Activated T-helper 1 cell treated with anti-CD3 and anti-CD28 coated beads, Interleukin-2, amount 50 U/mL, for 16 hours (primary cell): ENCODE measurements at places on chromosomes 1 and 21.

DNA sequence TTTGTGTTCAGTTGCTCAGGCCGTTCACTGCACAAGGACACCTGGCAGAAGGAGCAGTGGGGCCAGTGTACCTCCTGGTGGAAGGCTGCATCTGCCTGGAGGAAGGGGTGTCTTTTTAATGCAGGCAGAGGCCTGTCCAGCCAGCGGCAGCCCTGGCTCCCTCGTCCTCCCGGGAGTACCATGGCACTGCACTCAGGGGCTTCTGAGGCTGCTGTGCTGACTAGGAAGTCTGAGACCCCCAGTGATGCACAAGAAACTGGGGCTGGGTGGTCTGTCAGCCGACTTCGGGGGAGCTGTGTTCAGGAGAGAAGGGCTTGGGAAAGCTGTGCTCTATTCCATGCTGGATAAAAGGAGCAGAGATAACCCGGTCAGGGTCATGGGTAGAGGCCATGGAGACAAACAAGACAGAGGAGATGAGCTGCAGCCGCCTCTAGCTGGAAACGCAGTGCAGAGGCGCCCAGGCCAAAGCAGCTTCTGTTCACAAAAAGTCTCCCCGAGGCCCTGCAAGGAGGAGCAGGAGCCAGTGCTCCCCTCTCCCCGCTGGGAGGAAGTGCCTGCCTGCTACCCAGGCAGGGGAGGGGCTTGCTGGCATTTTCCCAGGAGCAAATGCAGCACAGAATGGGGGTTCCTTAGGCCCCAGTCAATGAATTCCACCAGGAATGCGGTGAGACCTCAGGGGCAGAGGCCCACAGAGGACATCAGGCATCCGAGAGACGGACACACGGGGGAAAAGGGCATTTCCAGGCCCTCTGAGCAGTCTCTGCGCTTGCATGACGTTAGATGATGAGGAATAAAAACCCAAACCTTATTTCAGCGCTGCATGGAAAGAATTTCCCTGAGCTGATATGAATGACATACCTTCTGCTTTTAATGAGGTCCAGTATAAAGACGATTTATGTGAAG, 17.2 kb upstream of the C2CD2 start:
- DNase-seq, result no peak

GRCh38 chr1:70204139-70204538, 1.2 kb downstream of the LRRC40 start:
- no peak for DNase-seq

GRCh38 chr1:184143449-184143848, 91.9 kb downstream of the TSEN15 start:
- DNase-seq, result no peak

- DNase-seq, result no peak
Observed at GRCh38 chr21:16571594-16571993, 841.8 kb downstream of the USP25 start.

DNA sequence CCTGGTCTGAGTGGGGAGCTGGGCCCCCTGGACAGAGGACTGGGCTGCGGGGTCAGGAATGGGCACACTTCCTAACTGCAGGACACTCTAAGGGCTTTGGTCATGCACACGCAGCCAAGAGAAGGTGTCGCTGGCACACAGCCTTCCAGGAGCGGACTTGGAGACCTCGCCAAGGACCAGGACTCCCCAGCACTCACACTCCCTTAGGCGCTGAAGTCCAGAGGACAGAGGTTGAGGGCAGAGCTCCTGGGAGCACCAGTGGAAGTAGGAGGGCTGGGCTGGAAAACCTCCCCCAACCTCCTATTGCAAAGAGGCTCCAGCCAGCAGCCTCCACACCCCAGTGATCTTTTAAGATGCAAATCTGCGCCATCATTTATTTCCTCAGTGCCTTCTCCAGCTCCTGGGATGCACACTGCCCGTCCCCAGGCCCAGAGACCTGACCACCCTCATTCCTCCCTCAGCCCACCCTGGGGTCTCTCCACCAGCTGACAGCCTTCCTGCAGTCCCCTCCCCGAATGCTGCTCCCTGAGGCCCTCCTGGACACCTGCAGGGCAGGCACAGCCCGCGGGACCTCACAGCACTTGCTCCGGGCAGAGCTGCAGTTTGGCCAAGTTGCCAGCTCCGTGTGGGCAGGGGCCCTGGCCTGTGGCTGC, 3.0 kb downstream of the TSPEAR start:
- DNase-seq, result no peak

DNA sequence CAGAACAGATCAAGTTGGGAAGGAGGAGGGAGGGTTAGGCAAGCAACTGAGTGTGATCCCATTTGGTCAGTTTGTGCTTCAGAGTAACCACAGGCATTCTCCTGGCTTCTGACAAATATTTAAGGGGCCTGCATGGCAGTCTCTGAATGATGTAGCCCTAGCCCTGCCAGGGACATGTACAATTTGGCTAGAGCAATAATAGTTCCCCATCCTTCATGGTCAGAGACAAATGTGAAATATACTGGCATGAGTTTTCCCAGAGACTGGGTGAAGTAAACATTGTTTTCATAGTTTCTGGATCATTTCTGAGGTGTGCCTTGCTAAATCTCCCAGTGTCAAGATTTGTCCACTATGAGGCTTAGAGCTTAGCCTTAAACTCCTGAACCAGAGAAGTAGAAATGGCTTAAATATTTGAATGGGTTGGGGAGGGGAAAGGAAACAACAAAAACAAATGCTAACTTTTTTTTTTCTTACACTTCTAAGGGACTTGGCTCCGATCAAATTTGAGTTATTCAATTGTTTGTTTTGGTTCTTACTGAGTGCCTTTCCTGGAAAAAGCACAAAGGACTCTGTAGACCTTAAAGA, 42.0 kb upstream of the UBE2U start:
- DNase-seq, result no peak

GRCh38 chr1:182056601-182057366, 4.7 kb downstream of the ZNF648 start:
- no peak for DNase-seq

GRCh38 chr1:185349556-185349955, 32.5 kb upstream of the IVNS1ABP start:
- DNase-seq, result no peak

DNA sequence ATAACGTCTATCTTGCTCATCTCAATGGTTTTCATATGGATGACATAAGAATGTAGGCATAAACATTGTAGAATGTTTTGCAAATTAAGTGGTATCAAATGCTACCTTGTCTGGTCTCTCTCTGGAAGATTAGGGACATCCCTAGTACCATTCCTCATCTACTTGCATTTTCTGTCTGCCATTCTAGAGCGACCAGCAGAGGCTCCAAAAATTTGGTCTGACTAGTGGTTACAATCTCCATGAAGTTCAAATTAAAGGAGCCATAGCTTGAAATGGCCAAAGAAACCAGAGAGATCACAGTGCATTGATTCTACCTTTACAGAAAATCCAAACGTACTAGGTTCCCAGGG, 1.1 kb downstream of the CD84 start:
- no peak for DNase-seq

DNA sequence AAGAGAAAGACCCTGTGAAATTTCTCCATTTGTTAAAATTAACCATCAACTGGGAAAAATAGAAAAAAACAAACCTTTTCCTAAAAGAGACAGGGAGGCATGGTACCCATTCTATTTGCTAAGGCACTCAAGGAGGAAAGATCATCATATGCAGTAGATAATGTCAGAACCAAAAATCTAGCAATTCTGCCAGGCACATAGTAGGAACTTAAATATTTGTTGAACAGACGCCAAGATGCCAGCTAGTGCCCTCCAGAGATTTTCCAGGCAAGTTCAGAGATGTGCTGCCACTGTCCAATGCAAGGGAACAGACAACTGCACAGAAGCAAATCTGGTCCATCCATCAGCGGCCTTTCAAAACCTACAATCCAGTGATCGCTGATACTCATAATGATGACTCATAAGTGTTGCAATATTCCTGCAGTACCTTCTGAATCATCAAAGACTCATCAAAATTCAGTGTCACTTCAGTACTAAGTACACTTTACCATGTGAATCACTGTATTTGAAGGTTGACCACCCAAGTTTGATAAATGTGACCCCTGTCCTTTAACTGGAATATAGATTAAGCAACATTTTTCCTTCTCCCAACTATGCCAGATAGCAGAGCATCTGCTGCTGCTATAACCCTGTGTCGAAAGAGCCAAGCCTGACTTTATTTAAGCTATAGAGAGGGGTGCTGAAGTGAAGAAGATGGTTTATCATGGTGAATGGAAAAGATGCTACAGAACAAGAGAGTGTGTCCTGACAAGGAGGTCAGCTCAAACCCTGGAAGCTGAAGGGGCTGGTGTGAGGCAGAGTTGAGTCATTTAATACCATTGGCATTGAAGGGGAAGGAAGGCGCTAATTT, 99.1 kb downstream of the MT1HL1 start:
- DNase-seq, result no peak

GRCh38 chr21:41825216-41825615, 53.9 kb downstream of the PRDM15 start:
- no peak for DNase-seq

DNA sequence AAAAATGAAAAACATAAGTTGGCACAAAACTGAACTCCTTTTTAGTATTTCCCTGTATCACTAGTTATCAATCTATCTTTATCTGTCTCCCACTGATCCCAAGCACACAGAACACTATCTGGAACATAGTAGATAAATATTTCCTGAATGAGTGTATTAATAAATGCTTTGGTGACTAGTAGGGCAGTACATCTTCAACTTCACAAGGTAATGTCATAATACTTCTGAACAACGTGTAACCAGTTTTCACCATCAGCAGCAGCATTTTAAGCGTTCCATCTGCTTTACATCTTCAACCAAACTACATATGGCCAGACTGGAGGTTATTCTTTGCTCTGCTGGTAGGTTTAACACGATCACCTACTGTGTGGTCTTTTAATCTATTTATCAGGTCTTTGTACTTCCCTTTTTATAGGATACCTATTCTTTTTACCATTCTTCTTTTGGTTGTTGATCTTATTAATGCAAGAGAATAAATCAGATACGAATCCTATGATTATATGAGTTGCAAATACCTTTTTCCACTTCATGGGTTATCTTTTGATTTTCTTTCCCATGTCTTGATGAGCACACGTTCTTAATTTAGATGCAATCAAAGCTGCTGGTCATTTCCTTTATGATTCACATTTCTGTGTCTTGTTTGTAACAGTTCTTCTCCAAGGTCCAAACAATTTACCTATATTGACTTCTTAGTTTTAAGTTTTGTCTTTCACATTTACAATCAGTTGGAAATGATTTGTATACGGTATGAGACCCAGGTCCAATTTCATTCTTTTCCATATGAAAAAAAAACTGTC, 16.3 kb downstream of the GPBP1L1 start:
- DNase-seq, result no peak

DNA sequence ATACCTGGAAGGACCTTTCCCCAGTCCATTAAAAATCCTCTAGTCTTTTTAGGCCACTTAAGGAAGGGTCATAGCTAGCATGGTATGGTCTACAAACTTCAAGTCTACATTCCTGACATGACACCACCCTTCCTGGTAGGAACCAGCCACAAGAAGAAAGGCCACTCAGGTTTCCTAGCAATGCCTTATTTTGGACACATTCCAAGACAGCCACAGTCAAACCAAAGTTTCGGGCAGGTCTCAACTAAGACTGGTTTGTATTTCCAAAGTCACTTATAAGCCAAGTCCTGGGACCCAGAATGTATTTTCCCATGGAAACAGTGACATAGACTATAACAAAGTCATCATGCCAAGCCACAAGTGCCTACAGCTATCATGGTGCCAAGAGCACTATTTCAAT, 50.6 kb upstream of the SLC44A3 start:
- no peak for DNase-seq

DNA sequence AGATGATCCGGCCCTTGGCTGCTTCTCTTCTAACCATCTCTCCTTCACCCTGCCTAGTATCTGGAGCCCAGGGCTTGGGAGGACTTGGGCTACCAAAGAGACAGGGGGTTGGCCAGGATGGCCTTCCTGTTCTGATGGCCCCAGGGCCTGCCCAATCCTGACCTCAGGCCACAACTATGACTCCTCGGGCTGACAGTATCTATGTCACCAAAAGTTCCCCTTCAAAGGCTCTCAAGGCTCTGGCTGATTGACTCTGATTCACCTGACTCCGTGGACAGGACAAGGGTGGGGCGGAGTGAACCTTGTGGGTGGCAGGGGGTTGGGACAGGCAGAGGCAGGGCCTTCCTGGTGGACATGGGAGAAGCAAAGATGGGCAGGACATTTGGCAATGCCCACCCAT, 12.7 kb downstream of the MEF2D start:
- DNase-seq, result no peak

DNA sequence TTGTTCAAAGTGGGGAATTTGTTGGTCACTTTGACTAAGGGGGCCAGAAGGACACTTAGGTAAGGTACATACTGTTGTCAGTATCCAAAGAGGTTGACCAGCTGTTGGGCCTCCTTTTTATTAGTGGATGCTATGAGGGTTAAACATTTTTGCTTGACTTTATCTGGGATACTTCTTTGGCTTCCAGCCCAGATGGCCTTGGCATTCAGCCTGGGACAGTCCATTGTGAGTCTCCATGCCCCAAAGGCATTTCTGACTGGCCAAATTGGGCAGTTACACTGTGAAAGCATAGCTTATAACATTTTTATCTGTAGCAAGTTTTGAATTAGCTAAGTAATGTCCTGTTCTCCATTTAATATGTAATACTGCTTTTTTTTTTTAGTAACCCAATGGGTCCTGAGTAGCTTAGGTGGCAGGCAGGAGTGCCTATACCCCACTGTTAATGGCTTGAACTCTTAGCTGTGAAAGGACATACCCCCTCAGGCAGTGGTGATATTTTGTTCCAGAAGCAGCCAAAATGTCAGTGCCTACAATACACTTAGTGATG, 35.4 kb upstream of the CD1D start:
- no peak for DNase-seq

- no peak for DNase-seq
Observed at GRCh38 chr1:167152192-167152876, 58.5 kb downstream of the STYXL2 start.

DNA sequence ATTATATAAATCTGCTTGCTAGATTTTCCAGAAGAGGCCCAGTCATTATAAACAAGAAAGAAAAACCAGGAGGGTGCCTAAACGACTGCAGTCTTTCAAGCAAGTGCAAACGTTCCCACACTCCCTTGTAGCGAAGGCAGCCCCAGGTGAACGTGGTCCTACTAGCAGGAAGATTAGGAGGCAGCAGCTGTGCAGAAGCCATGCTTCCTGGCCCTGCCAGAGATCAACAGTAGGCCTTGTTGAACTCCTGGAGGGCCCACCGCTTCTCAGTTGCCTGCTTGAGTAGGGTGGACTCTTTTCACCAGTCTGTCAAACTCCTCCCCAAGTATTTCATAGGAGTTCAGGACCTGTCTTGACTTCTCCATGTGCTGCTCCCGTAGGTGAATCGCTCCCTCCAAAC, 163.0 kb upstream of the GORAB start:
- no peak for DNase-seq

DNA sequence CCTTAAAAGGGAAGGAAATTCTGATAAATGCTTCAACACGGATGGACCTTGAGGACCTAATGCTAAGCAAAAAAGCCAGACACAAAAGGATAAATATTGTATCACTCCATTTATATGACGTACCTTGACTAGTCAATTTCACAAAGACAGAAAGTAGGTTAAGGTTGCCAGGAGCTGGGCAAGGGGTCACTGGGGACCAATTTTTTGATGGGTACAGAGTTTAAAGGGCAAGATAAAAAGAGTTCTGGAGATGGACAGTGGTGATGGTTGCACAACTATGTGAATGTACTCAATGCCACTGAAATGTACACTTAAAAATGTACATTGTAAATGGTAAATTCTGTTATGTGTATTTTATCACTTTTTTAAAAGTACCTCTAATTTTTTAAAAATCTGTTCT, 32.1 kb upstream of the SLAMF9 start:
- no peak for DNase-seq

GRCh38 chr1:167661527-167662426, 31.7 kb downstream of the RCSD1 start:
- no peak for DNase-seq
